ENCODE measurements at places on chromosomes 4 and X. TPM values are rescaled to one million over a fixed set of nuclear protein-coding genes. Genes with fewer than 3 reads are reported as not detected.

Gene NR0B1
- total RNA-seq, result not detected

- DNase-seq, result no peak
Measured at GRCh38 chr4:35347276-35347675, 897.0 kb downstream of the ARAP2 start.

- DNase-seq, result peak; percentile 36
Measured at GRCh38 chrX:133983974-133984845, 1.2 kb downstream of the GPC3 start.

DNA sequence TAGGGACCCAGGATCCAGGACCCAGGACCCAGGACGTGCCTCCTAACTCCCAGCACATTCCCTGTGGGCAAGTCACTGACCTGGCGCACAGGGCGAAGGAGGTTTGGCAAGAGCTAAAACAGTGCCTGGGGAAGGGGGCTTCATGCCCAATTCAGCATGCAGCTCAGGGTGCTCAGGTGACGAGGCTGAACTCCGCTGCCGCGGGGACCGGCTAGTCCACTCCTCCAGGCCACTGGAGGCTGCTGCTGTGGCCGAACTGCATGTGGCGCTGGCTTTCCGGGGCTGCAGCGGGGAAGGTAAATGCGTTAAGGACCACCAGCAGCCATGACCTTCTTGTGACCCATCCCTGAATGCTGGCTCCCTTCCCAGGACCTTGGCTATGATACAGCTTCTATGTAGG, 4.9 kb upstream of the PIM2 start:
- DNase-seq, result no peak

GRCh38 chr4:77349364-77349763, 192.4 kb downstream of the CCNG2 start:
- no peak for DNase-seq

GRCh38 chrX:123203772-123204171, 19.7 kb downstream of the GRIA3 start:
- no peak for DNase-seq

DNA sequence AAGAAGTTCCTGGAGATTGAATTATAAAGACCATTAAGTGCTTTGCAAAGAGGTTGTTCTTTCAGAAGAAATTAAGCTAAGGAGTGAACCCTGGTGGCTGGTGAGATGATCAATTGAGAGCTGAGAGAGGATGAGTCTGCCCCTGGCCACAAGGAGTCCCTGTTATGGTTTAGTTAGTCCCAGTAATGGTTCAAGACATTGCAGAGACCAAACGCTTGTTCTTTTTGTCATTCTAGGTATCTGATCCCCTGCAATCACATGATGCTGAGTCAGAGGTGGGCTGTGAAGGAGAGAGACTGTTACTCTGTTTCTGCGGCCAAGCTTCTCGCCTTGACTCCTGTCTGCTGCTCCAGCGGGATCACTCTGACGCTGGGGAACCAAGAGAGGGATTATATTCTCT, 114.5 kb downstream of the GATB start:
- peak; percentile 60 for DNase-seq

DNA sequence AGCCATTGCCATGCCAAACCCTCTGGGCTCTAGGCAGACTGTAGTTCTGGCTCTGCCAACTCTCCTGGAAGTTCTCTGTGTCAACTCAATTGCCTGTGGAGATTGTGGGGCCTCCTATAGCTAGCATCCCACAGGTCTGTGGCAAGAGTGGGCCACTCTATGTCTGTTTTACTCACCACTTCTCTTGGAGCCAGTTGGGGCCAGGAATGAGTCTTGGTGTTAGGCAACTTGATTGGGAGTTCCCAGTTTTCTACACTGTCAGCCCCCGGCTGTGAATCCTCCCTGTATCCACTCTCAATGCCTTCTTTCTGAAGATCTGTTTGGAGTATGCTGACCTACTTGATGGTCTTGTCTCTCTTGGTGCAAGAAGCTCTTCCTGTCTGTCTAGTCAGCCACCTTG, 48.2 kb upstream of the EPGN start:
- DNase-seq, result no peak

GRCh38 chr4:80074651-80075050, 1.6 kb upstream of the ANTXR2 start:
- DNase-seq, result no peak

GRCh38 chr4:21628116-21628670, 320.4 kb downstream of the KCNIP4 start:
- no peak for DNase-seq

GRCh38 chrX:31931225-31931624, 859.4 kb upstream of the FTHL17 start:
- no peak for DNase-seq

DNA sequence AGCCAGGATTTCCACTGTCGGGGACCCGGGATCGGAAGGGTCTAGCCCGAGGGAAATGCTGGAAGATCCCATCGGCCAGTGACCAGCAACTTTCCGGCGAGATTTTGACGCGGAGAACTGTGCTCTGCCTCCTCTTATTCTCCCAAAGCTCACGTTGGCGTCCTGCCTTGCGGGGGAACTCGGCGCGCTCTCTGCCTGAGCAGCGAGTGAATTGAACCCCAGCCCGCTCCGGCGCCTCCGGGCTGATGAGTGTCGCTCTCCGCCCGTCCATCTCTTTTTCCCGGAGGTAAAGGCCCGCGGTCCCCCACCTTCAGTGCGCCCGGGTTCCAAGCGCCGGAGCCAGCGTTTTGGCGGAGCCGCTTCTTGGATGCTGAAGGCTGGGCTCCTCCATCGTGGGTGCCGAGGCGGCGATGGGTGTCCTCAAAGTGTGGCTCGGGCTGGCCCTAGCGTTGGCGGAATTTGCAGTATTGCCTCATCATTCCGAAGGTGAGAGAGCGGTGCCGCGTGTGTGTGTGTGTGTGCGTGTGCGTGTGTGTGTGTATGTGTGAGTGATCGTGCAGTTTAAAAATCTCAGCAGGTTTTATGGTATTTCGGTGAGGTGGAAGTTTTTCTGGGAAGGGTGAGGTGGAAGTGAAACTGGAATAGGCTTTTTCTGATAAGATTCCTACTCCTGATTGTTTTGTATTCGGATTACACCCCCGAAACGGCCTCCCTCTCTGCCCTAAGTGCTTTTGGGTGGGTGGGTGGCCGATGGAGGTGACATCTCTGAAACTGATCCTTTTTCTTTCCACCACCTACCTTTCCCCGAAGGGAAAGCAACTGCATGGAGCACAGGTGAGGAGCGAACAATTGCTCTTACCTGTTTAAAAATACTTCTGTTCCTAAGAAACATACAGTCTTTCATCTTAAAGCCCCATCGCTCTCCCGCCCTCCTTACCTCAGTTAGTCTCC, 752 bp downstream of the FRAS1 start:
- DNase-seq, result no peak

DNA sequence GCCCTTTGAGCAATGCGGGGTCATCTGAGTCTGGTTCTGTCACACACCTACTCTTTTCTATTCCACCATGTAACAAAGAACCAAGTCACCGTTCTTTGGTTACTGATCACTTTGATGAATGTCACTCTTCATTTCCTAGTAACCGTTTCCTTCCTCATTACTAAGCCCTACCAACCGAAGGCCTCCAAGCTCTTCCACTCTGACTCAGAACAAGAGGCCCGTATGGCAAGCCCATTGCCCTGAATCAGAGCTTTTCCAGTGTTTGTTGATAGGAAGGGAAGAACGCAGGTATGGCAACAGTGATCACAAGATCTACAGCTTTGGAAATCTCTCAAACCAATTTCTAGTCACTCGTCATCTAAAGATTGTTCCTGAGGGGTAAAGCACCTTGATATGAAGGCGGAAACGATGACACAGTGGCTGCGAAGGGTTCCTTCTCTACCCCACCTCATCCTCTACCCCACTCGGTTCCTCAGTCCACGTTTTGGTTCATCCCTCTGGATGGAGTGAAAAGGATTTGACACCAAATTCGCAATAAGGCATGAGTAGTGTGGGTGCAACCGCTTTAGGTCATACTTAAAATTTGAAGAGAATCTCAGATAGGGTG, 28.0 kb upstream of the CD40LG start:
- no peak for DNase-seq

GRCh38 chr4:156906325-156906724, 65.3 kb downstream of the PDGFC start:
- no peak for DNase-seq

Data from H9 (cell line).